ENCODE measurements at places on chromosomes 5 and 9.

DNA sequence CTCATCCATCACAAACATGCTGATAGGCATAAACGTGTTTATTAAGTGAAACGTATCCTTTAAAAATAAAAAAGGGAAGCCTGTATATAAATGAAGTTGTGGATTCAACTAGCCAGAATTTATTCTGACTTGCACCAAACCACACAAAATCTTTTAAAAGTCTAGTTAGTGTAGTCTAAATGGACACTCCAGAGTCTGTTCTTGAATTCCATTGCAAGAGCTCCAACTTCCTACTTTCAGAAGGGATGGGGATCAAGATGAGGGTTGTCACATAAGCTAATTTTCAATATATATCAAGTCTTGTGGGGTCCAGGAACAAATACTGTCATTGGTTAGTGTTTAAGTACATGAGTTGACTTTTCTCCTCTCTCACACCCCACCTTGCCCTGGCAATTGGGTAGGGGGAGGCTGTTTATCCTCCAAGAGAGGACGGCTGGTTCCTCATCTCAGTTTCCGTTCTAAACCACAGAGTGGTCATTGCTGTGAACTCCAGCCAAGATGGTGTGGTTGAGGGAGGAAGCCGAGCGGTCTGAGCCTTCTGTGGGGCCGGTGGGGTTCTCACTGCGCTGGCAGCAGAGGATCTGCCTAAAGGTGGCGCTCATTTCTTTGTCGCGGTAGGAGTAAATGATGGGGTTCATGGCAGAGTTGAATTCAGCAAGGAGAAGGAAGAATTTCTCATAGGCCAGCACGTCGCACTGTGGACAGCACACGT is 163.2 kb downstream of the LPAR1 start:
- DNase-seq = peak; percentile 2

- peak; percentile 51 for DNase-seq
These were observed 34.9 kb downstream of the CFAP90 start for GRCh38 chr5:7815892-7816534.

GRCh38 chr9:132069046-132069898 is 10.4 kb downstream of the MED27 start:
- DNase-seq = no peak

GRCh38 chr9:6711403-6711802 is 46.4 kb upstream of the KDM4C start:
- DNase-seq = no peak

GRCh38 chr5:1506242-1507013 is 17.3 kb downstream of the LPCAT1 start:
- DNase-seq = no peak

GRCh38 chr9:38024036-38024681 is 44.9 kb downstream of the SHB start:
- DNase-seq = no peak

DNA sequence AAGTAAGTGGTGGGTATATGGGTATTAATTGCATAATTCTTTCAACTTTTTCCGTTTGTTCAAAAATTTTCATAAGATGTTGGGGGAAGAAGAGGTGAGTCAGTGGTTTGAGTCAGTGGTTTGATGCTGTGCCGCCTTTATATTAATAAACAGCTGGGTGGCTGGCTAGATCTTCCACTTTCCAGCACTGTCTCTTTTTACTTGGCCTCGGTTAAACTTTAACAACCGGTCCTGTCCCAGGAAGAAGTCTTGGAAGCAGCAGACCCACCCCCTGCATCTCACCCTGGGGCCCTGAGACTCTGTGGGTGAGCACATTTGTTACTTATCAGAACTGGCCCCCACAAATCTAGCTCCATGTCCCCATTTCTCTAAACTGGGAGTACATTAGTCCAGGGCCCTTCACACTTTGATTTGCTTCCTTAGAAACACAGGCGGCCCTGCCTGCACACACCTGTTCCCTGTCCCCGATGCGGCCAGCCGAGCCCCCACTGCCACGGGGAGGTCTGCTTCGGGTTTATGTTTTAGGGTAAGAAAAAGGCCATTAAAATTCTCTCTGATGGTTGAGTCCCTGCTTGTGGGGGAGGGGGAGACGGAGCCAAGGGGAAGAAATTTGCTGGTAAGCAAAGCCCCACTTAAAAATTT is 90.7 kb downstream of the PTCH1 start:
- no peak for DNase-seq

DNA sequence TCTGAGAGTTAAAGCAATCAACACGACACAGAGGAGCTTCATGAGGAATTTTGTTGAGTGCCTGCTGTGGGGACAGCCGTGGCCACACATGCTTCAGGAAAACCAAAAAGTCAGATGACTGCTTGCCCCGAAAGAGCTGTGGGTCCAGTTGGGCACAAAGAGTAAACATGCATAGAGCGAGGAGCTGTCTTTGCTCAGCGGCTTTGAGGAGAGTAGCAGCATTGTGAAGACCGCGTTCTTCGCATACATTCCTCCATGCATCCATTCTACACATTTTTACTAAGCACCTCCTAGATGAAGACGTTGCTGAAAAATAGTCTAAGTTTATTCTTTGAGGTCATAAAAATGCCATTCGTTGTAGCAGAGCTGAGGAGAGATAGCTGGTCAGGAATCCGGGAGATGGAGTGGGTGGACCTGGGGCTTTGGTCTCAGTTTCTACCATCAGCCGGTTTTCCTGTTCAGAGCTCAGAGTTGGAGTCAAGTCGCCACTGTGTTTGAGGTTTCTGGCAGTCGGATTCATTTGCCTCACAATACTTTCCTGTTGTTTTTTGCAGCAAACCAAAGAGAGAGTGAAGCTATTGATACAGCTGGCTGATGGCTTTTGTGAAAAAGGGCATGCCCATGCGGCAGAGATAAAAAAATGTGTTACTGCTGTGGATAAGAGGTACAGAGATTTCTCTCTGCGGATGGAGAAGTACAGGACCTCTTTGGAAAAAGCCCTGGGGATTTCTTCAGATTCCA is 194.5 kb upstream of the OTULINL start:
- DNase-seq = no peak

DNA sequence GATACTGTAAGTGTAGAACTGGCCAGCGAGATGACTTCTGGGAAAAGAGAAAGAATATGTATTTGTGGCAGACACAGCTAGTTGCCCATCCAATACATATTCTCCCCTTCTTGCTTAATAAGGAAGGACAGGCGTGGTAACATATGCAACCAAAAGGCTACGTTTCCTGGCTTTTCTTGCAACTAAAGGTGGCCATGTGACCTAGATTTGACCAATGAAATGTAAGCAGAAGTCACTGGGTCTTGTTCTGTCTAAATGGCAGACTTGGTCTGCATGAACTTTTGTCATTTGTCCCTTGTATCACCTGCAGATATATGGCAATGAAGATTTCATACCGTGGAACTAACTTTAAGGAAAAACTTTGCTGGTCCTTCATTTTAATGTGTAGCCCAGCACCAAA is 183.8 kb downstream of the CDH12 start:
- DNase-seq = no peak

DNA sequence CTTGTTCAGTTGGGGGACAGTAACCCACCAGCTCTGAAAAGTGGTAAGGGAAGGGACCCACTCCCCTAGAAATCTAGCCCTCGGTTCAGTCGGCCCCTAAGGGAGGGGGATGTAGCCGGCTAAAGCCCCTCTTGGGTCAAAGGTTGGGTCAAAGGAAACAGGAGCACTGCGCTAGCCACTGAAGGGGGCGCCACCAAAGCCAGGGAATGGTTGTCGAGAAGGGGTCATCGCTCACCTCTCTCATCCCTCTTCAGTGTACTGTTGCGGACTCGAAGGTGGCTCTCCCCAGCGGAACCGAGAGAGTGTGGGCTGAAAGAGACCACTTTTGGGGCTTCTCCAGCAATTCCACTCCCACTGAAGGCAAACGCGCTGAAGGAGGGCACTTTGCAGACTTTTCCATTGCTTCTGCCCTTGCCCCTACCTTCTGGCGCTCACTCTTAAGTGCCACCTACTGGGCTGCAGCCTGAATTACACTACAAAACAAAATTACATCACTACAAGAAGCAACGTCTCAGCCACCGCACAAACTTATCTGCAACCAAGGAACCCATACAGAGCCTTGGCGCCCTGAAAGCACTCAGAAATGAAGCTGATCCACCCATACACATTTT is 396.9 kb downstream of the PDE4D start:
- no peak for DNase-seq

DNA sequence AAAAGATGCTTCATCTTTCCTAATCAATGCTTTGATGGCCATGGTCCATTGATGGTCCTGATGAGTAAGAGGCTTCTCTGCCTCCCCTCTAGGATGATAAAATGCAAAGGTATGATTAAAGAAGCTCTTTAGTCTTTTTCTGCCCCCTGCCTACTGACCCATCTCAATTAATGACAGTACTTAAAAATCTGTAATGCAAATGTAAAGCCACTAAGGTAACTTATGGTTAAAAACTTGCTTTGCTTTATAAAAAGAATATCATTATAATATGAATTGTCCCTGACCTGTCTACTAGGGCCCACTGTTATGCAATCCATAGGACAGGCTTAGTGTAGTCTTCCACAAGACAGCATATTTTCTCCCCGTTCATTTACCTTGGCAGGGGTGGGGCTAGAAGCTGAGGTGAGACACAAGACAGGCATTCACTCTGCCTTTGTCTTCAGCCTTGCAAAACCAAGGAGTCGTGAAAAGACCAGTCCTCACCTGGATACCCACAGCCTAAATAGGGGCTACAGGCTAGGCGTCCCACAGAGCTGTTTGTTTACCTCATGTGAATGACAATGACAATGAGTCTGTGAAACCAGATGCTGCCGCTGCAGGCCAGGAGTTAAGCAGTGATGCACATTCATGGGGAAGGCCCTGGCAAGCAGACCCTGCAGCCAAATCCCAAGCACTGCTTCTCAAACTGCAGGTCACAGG is 60.4 kb downstream of the BNC2 start:
- no peak for DNase-seq

DNA sequence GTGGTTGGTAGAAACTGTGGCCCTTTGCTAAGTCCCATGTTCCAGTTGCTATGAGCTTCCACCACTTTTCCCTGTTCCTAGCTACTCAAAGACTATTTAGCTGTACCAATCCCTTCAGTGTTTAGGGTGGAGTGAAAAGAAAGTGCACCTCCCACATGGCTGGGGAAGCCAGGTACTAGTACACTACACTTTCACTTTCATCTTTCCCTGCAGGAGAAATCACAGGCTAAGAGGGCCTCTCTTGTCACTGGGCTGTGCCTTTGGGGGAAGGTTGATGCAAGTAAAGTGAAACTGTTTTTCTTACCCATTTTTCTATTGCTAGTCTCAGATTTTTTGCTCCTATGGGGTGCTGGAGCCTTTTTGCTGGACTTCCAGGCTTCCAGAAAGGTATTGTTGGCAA is 33.5 kb upstream of the CKS2 start:
- peak; percentile 26 for DNase-seq

- no peak for DNase-seq
These were observed 49.1 kb upstream of the VDAC1 start for GRCh38 chr5:134053840-134054338.

GRCh38 chr9:109894473-109894872 is 114.5 kb downstream of the PALM2AKAP2 start:
- no peak for DNase-seq

DNA sequence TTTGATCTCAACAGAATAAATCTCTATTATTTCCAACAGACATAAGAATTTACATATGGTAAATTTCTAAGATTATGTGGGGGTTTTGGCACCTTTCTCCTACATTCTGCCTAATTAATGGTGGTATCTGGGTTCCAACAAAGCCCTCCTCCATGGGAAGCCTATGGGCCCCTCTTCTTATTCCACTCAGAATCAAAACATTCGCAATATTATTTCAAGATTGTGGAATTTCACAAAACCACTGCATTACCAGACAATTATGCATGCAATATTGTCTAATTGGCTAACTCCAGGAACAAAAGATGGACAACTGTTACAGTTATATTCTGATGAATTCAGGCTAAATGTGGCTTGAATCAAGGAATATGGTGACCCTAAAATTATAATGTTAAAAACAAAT is 434.0 kb downstream of the NFIB start:
- no peak for DNase-seq

- DNase-seq = no peak
These were observed 128.9 kb downstream of the CCDC192 start for GRCh38 chr5:127832067-127832466.

GRCh38 chr9:20361229-20361628 is 261.1 kb downstream of the MLLT3 start:
- DNase-seq = no peak

GRCh38 chr9:129863059-129863690 is 27.9 kb downstream of the USP20 start:
- DNase-seq = peak; percentile 70

DNA sequence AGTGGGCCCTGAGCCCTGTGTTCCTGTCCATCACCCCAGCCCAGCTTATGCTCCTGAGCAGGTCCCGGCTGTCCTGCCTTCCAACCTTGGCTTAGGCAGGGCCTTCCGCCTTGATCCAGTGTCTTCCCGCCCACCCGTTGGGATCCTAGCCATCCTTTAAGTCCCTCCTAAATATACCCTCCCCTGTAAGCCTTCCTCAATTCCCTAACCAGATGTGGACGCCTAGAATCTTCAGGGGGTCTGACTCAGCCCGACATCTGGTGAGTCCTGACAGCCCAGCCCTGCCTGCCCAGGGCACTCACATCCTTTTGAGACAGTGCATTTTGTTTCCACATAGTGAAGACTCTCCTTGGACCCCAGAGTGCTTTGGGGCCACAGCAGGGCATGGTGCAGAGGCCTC is 23.7 kb downstream of the SLC6A7 start:
- no peak for DNase-seq

GRCh38 chr9:126411225-126411947 is 84.8 kb downstream of the MVB12B start:
- peak; percentile 49 for DNase-seq

DNA sequence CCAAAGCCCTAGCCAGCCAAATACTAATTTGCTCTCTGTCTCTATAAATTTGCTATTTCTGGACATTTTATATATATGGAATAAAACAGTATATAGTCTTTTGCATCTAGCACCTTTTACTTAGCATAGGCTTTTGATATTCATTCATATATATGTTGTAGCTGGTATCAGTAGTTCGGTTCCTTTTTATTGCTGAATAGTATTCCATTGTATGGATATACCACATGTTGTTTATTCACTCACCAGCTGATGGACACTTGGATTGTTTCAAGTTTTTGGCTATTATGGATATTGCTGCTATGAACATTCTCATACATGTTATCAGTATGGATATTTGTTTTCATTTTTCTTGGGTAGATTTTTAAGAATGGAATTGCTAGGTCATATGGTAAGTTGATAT is 23.8 kb upstream of the KIAA1958 start:
- no peak for DNase-seq

DNA sequence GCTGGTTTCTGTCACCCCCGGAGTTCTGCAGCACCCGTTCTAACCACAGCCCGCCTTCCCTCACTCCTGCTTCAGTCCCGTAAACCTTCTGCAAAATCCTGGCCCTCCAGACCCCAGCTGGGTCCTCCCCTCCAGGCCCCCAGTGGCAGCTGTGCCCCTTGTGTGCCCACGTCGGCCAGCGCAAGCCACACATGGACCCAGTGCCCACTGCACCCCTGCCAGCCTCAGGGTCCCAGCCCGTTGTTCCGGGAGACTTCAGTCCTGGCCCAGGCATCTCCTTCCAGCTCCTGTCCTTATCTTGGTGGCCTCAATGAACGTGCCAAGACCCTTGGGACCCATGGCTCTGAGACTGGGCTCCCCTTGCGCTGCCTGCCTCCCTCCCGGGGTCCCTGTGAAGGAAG is 43.2 kb downstream of the EXD3 start:
- DNase-seq = no peak

All from CD4-positive, alpha-beta T cell treated with Interleukin-21 for 1 hour (primary cell).